ENCODE measurements at places on chromosomes 5 and 9.

DNA sequence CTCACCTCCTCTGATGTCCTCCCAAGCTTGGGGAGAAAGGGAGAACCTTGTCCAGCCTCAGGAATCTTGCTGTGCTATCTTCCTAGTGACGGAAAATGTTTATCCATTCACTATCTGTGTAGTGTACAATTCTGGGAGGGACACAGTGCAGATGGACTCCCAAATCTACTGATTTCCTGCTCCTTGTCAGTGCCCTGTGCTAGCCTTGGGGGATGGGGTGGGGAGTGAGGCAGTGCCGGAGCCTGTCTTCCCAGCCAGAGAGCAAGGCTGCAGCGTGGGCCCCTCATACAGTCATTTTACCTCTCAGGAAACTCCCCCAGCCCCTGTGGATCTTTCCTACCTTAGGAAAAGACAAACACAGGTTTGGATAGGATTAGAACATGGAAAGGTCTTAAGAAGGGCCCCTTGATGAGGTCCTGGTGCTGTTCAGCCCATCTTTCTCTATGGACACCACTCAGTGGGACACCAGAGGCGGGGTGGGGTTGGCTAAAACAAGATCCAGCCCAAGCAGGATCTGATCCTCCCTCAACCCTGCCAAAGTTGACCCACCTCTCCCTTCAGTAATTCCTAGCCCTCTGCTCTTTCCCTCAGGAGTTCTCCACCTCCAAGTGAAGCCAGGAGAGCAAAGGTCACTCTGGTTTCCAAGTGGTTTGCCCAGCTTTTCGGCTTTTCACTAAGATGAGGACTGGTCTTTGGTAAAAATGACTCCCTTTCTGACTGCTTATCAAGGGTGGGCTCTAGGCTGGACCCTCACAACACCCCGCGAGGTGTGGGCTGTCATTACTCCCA lies 3.4 kb downstream of the DOLK start:
- no peak overlapping the region for H3K4me3 ChIP-seq
- DNase-seq: no peak
- H3K27ac ChIP-seq: no peak overlapping the region
- H3K4me1 ChIP-seq: peaks cover 18% of the 10 kb centered on the region

- DNase-seq: no peak
- H3K4me3 ChIP-seq: no peak overlapping the region
- peaks cover 6% of the 10 kb centered on the region for H3K27me3 ChIP-seq
- H3K36me3 ChIP-seq: no peaks in the 10 kb centered on the region
Measured at GRCh38 chr5:127885176-127885575, 182.0 kb downstream of the CCDC192 start.

- H3K4me1 ChIP-seq: no peaks in the 10 kb centered on the region
- no peak for DNase-seq
- H3K4me3 ChIP-seq: no peak overlapping the region
- peaks cover 3% of the 10 kb centered on the region for H3K27me3 ChIP-seq
- H3K36me3 ChIP-seq: no peaks in the 10 kb centered on the region
Measured at GRCh38 chr9:78590068-78590467, 293.1 kb downstream of the PSAT1 start.

DNA sequence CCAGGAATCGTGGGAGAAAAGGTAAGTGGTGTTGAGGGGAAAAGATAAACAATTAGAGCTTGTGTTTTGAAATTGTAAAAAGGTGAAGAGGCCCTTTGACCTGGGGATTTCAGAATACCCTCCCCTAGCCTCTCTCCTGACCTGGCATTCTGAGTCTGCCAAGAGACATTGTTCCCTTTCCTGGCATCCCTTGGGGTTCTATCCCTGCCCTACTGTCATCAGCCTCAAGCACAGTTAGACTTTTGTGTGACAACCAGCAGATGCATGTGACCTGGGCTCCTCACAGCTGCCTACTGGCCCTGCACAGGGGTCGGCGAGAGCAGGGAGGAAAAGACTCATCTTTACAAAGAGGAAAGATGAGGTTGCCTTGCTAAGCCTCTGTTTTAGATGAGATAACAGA lies 72.2 kb upstream of the ORM1 start:
- H3K4me3 ChIP-seq: no peak overlapping the region
- no peaks in the 10 kb centered on the region for H3K36me3 ChIP-seq
- no peak for DNase-seq
- no peaks in the 10 kb centered on the region for H3K4me1 ChIP-seq

GRCh38 chr5:852431-853401 lies 1.9 kb upstream of the ZDHHC11 start:
- H3K4me1 ChIP-seq: no peaks in the 10 kb centered on the region
- no peaks in the 10 kb centered on the region for H3K36me3 ChIP-seq
- no peak overlapping the region for H3K27ac ChIP-seq
- H3K27me3 ChIP-seq: no peaks in the 10 kb centered on the region
- DNase-seq: no peak
- H3K4me3 ChIP-seq: no peak overlapping the region

DNA sequence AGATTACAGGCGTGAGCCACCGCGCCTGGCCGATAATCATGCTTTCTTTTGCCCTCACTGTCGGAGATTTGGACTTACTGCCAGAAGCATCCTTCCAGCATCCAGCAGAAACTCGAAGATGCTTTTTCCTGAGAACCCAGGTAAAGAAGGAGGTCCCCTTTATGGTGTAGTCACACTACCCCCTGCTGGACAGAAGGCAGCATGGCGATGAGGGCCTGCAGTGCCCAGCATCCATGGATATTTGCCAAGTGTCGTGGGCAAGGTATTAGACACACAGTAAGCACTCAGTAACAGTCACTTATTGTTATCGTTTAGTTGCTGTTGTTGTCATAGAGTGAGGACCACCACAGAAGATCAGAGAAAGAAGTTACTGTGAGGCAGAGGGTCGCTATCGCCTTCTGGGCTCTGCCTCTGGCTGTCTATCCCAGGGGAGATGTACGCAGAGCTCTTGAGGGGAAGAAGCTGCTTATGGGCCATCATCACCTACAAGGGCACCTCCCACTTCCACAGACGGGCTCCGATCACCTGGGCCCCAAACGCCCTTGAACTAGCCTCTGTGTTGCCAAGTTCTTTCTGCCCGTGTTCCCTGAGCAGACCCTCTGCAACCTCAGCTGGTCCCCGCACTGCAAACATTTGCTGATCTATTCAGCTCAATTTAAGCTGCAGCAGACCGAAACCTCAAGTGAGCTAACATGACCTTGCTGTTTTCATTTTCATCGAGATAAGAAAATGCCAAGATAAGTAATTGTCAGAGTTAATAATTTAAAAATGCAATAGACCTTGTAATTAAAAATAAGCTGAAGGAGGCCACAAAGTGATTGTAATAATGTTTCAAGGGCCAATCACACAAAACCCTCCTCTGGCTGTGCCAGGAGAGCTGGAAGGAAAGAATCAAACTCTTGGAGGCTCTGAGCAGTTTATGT lies 23.9 kb downstream of the C5orf15 start:
- H3K4me3 ChIP-seq: no peak overlapping the region
- no peaks in the 10 kb centered on the region for H3K36me3 ChIP-seq
- peak; percentile 33 for DNase-seq
- no peak overlapping the region for H3K27ac ChIP-seq
- peaks cover 3% of the 10 kb centered on the region for H3K4me1 ChIP-seq

GRCh38 chr5:179110528-179110927 lies 50.4 kb downstream of the ZNF354C start:
- H3K27me3 ChIP-seq: no peaks in the 10 kb centered on the region
- DNase-seq: no peak
- H3K4me1 ChIP-seq: no peaks in the 10 kb centered on the region
- H3K27ac ChIP-seq: no peak overlapping the region
- H3K36me3 ChIP-seq: no peaks in the 10 kb centered on the region
- H3K4me3 ChIP-seq: no peak overlapping the region

GRCh38 chr9:134639994-134640393 lies 1.6 kb upstream of the COL5A1 start:
- no peaks in the 10 kb centered on the region for H3K4me1 ChIP-seq
- no peak overlapping the region for H3K27ac ChIP-seq
- no peak overlapping the region for H3K4me3 ChIP-seq
- no peaks in the 10 kb centered on the region for H3K36me3 ChIP-seq

DNA sequence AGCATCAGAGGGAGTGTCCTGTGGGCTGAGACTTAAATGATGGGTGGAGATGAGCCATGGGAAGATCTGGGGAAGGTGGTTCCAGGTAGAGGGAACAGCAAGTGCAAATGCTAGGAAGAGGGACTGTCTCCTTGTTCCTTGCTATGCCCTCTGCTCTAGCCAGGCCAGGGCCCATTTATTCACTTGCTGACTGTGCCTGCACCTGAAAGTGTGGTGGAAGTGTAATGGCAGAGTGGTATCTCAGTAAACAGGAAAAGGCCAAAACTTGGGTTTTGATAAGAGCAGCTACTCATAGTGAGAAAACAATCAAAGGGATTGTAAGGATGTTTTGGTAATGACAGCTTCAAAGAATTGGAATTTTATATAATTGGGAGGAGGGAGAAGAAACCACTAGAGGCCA lies 32.4 kb downstream of the TLE4 start:
- peaks cover 39% of the 10 kb centered on the region for H3K36me3 ChIP-seq
- peaks cover 21% of the 10 kb centered on the region for H3K4me1 ChIP-seq
- H3K27me3 ChIP-seq: no peaks in the 10 kb centered on the region
- no peak overlapping the region for H3K4me3 ChIP-seq

DNA sequence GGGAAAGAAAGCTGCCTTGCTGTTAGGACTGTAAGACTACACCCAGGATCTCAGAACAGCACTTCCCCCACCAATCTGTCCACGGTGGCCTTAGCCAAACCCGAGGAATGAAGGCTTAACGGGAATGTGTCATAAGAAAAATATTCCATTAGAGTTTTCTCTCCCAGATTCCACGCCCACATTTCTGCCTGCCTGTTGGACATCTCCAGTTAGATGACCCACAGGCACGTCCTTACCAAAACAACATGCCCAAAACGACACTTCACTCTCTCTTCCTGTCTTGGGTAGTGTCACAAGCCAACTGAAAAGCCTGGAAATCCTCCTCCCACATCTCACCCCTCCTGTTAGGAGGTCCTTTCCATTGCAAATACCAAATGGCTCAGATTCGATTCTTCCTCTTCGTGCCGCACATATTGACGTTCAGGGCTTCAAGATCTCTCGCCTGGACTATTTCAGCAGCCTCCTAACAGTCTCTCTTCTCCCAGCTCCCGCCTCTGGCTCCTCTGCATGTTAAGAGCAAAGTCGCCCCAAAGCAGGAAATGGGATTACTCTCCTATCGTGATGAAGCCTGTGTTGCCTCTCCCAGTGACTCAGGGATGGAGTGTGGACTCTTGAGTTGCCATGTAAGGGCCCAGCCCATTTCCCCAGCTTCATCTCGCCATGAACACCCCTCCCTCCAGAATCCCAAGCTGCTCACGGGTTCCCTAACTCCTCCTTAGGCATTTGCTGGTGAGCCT lies 159.3 kb downstream of the NR3C1 start:
- H3K27me3 ChIP-seq: no peaks in the 10 kb centered on the region
- DNase-seq: no peak
- H3K27ac ChIP-seq: no peak overlapping the region
- H3K36me3 ChIP-seq: peaks cover 1% of the 10 kb centered on the region
- no peaks in the 10 kb centered on the region for H3K4me1 ChIP-seq

DNA sequence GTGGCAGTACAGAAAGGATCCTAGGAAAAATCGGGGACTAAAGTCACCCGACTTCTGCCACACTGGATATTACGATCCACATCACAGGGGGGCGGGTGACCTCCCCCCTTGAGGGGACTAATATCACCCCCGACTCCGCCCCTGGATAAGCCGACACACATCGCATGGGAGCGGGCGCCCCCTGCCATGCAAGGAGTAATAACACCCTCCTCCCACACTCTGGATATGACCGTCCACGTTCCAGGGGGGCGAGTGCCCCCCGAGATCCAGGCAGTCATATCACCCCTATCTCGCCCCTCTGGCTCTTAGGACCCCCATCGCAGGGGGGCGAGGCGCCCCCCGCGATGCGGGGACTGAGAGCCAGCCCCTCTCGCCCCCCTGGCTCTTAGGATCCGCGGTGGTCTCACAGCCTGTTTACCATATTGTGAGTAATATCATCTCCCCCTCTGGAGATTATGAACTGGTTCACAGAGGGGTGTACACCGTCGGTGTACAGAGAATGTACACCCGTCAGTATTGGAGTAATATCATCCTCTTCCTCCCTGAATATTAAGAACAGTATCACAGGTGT lies 423.0 kb downstream of the DIRAS2 start:
- H3K4me1 ChIP-seq: no peaks in the 10 kb centered on the region
- H3K27ac ChIP-seq: no peak overlapping the region
- no peak for DNase-seq
- no peaks in the 10 kb centered on the region for H3K27me3 ChIP-seq

DNA sequence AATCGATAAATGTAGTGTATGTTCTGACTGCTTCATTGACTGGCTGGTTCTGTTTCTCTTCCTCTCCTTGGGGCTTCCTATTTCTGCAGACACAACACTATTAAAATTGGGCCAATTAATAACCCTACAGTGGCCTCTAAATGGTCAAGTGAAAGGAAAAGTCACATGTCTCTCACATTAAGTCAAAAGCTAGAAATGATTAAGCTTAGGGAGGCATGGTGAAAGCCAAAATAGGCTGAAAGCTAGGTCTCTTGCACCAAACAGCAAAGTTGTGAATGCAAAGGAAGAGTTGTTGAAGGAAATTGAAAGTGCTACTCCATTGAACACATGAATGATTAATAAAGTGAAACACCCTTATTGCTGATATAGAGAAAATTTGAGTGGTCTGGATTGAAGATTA lies 58.2 kb downstream of the CCNH start:
- no peak overlapping the region for H3K27ac ChIP-seq
- no peak for DNase-seq
- peaks cover 46% of the 10 kb centered on the region for H3K36me3 ChIP-seq

- H3K27ac ChIP-seq: no peak overlapping the region
- no peak overlapping the region for H3K4me3 ChIP-seq
- no peaks in the 10 kb centered on the region for H3K4me1 ChIP-seq
- no peaks in the 10 kb centered on the region for H3K36me3 ChIP-seq
- peaks cover 12% of the 10 kb centered on the region for H3K27me3 ChIP-seq
Measured at GRCh38 chr5:135223404-135223803, 175.6 kb downstream of the MACROH2A1 start.

GRCh38 chr5:143445776-143446175 lies 42.3 kb upstream of the NR3C1 start:
- no peaks in the 10 kb centered on the region for H3K36me3 ChIP-seq
- DNase-seq: no peak
- H3K4me3 ChIP-seq: no peak overlapping the region
- H3K27ac ChIP-seq: no peak overlapping the region
- peaks cover 2% of the 10 kb centered on the region for H3K27me3 ChIP-seq

DNA sequence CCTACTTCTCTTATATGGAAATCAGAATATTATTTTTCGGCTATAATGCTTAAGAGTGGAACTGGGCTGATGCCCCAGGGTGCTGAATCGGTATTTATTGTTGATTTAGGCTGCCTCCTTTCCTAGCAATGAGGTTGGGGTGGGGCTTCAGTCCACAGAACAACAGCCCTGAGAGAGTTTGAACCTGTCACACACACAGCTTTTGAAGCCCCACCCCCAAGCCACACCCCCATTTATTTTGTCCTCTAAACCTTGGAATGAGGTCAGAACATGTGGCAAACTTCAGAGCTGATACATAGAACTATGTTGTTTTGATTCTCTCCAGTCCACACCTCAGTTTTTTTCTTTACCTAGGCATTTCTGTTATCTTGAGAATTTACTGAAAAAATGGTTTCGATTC lies 51.7 kb upstream of the CAMK4 start:
- DNase-seq: no peak
- H3K36me3 ChIP-seq: no peaks in the 10 kb centered on the region
- H3K4me3 ChIP-seq: no peak overlapping the region
- no peak overlapping the region for H3K27ac ChIP-seq
- peaks cover 12% of the 10 kb centered on the region for H3K27me3 ChIP-seq

- H3K4me3 ChIP-seq: no peak overlapping the region
- H3K4me1 ChIP-seq: peaks cover 7% of the 10 kb centered on the region
- peaks cover 14% of the 10 kb centered on the region for H3K27me3 ChIP-seq
- no peak for DNase-seq
- H3K27ac ChIP-seq: no peak overlapping the region
- no peaks in the 10 kb centered on the region for H3K36me3 ChIP-seq
Measured at GRCh38 chr9:91958174-91958573, 8.1 kb upstream of the ROR2 start.
